Skin of body (tissue), 3 donors: ENCODE measurements at places on chromosomes 4 and X. TPM values are rescaled to one million over a fixed set of nuclear protein-coding genes. Genes with fewer than 3 reads are reported as not detected.

ALAS2 gene
- 164 TPM for total RNA-seq

CSAG1 gene
- not detected for total RNA-seq

UNC5C gene
- 1.1 TPM for total RNA-seq

CCDC120 gene
- total RNA-seq, result 3.6 TPM

FTSJ1 gene
- 18.4 TPM for total RNA-seq

SLC26A1 gene
- 0.30 TPM for total RNA-seq

ADRA2C gene
- 0.79 TPM for total RNA-seq

CDKL2 gene
- total RNA-seq, result 0.49 TPM

RAB41 gene
- not detected for total RNA-seq
